ENCODE measurements at places on chromosomes 5 and 9. TPM values are rescaled to one million over a fixed set of nuclear protein-coding genes. Genes with fewer than 3 reads are reported as not detected.
A peak's percentile ranks its signal among the peaks of the same experiment; 100 is the strongest.

DNA sequence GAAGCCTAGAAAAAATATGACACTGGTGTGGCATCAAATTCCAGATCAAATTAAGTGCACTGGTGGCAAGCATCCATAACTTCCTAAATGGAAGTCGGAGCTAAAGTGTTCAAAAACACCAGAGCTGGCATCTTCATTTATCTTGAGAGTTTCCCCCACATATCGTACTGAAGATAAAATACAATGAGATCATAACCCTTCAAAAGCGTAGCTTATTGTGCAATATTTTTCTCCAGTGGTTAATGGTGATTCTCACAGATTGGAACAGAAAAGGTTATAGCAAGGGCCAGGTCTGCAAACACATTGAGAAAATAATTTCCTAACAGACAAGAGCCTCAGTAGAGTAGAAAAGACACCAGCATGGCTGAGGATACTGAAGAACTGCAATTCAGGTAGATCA, 147.6 kb downstream of the SEMA5A start:
- H3K4me1 ChIP-seq: no peaks in the 10 kb centered on the region
- no peaks in the 10 kb centered on the region for H3K27me3 ChIP-seq
- DNase-seq: no peak
- no peak overlapping the region for H3K4me3 ChIP-seq
- no peak overlapping the region for H3K27ac ChIP-seq
- H3K36me3 ChIP-seq: no peaks in the 10 kb centered on the region

Gene CAVIN4
- total RNA-seq: 1.00 TPM

- H3K4me1 ChIP-seq: peaks cover 44% of the 10 kb centered on the region
- no peaks in the 10 kb centered on the region for H3K27me3 ChIP-seq
- H3K36me3 ChIP-seq: peaks cover 4% of the 10 kb centered on the region
- peak within 1 kb of the TSS; percentile 75 for H3K4me3 ChIP-seq
- peak; percentile 78 for DNase-seq
These were observed at the start of the genes MRRF and RBM18 for GRCh38 chr9:122264360-122265148. Gene MRRF (plus strand): TSS chr9:122264882. CDS start chr9:122270892, 6,010 bp downstream. Gene RBM18 (minus strand): TSS chr9:122264840. CDS start chr9:122261492, 3,348 bp downstream.

GRCh38 chr5:10198021-10198420, 51.7 kb downstream of the ATPSCKMT start:
- H3K36me3 ChIP-seq: no peaks in the 10 kb centered on the region
- no peaks in the 10 kb centered on the region for H3K27me3 ChIP-seq
- DNase-seq: no peak
- H3K4me1 ChIP-seq: no peaks in the 10 kb centered on the region
- no peak overlapping the region for H3K4me3 ChIP-seq

DNA sequence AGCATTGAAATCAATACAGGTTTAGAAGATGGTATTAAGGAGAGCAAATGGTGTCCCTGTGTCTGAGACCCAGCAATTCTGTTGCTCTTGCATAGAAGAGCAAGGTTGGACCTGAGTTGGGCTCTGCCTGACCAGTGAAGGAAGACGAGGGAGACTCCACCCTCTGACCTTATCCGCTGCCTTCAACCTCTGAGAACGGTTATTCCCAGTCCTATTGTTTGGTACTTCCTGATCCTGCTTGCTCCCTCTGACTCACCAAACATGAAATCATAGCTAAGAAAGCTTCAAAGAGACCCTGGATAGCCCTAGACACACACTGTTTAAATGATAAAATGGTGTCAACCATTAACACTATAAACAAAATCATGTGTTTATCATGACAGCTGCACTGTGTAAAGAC, 218.5 kb downstream of the PLK2 start:
- no peak for DNase-seq
- no peaks in the 10 kb centered on the region for H3K36me3 ChIP-seq
- H3K4me3 ChIP-seq: no peak overlapping the region
- H3K27ac ChIP-seq: no peak overlapping the region
